ENCODE measurements at places on chromosomes 12 and 14.

DNA sequence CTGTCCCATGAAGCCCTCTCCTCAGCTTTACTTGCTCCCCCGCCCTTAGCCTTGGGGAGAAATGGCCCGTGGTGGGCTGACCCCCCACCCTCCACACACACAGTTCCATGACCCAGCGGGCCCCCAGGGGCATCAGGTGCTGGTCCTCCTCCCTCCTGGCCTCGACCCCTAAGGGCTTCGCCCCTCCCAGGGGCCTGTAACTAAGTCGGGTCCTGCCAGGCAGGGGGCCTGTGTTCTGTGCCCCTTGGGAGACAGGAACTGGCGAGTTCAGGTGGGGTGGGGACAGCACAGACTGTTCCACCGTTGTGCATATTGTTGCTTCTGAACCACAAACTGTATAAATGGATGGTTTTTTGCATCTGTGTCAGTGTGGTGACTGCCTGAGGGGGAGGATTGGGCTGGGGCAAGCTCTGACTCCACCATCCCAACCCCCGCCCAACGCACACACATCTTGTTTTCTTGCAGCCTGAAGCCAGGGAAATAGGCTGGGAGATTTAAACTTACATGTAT lies 8.8 kb downstream of the TAMALIN start:
- DNase-seq: no peak

DNA sequence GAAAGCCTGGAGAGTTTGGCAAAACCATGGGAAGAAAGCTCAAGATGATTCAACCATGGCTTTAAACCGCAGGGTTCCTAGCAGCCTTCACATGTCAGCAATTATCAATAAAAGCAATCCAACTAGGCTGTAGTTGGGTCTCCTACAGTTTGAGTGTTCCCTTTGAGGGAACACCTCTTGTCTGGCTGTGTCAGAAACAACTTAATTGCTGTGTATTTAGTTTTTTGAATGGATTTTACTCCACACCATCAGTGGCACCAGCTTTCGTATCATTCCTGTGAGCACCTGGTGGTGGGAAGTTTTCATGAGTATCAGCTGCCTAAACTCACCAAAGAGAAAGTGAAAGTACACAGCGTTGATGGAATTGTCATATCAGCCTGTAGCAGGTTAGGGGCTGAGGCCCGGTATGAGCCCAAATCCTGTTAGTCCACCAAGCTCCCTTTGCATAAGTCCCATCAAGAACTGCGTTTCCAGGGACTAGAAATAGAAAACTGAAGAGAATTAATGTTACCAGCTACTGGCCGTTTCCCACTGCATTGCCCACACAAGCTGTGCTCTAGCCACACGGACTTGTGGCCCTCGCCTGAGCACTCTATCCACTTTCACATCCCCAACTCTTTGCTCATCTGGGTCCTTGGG lies 10.9 kb upstream of the IL26 start:
- DNase-seq: no peak

DNA sequence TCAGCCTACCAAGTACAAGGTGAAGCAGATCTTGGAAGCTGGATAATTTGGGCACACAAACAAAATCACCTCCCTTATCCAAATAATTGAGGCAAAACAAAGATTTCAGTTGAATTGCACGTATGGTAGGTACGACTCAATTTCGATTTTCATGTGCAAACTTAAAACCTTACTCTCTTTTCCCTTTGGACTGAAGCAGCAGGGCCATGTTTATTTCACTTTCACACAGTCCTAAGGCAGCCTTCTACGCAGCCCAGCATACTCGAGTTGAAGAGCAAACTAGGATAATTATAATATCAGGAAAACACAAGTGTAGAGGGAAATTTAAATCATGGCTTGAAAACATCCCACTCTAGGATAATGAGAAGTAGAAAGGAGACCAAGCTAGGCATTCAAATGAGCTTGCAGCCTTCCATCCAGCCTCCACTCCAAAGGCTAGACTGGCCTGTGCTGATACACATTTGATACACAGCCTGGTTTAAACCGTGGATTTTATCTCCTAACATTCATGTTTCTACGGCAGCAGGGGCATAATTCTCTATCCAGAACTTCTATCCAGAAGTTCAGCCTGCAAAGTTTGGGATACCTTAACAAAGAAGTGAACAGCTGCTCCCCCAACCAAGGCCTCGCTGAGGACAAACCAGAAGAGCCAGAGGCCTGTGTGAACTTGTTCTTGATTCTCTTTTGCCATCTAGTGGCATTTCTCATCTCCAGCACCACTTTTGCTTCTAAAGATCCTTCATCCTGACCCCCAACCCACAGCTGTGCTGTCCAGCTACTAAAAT lies 2.4 kb upstream of the RNASE7 start:
- peak; percentile 73 for DNase-seq

- DNase-seq: no peak
Measured at GRCh38 chr14:55136241-55136640, 7.2 kb downstream of the LGALS3 start.

Measured in iPS-NIHi11 (cell line).